ENCODE measurements at places on chromosomes 12 and 14. TPM values are rescaled to one million over a fixed set of nuclear protein-coding genes. Genes with fewer than 3 reads are reported as not detected.
A peak's percentile ranks its signal among the peaks of the same experiment; 100 is the strongest.

SMCO3 gene
- polyA plus RNA-seq: 10.9 TPM

CEP83 gene
- polyA plus RNA-seq: 3.2 TPM

DNA sequence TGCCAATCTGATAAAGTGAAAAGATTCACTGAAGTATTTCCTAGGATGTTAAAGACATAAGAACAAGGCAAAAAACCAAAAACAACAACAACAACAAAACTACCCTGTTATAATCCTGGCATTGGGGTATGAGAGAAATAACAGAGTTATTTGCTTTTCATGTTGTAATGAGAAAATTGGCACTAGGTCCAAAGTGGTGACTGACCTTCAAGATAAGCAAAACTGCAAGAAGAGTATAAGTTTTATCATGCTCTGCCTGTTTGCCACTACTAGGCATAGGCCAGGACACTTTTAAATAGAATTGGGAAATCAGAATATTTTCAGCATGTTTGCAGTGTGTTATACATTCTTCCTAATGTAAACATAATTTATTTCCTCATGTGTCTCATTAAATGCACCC is 140.1 kb upstream of the CPM start:
- peaks cover 2% of the 10 kb centered on the region for H3K4me1 ChIP-seq
- no peaks in the 10 kb centered on the region for H3K36me3 ChIP-seq
- no peaks in the 10 kb centered on the region for H3K27me3 ChIP-seq
- DNase-seq: no peak
- no peak overlapping the region for H3K27ac ChIP-seq
- no peak overlapping the region for H3K4me3 ChIP-seq

DNA sequence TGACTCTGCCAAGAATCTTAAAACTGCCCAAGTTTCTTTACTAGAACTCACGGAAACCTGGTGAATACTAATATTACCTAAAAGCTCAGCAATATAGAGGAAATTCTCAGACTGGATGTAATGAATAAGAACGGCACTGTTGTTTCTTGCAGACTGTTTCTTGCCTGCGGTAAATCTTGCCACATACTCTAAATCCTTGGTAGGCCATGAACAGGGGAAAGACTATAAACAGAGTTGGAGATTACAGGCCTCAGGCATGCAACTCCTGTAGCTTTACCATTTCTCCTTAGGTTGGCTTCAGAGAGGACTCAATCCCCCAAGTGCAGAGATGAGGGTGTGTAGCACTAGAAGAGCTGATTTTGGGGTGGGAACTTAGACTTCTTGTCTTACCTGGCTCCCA is 1.1 kb downstream of the ALDH6A1 start:
- H3K4me1 ChIP-seq: peaks cover 15% of the 10 kb centered on the region
- peak overlapping the region; percentile 98 for H3K4me3 ChIP-seq
- H3K27me3 ChIP-seq: no peaks in the 10 kb centered on the region
- H3K36me3 ChIP-seq: no peaks in the 10 kb centered on the region
- H3K27ac ChIP-seq: peak overlapping the region; percentile 91
- DNase-seq: no peak

DNA sequence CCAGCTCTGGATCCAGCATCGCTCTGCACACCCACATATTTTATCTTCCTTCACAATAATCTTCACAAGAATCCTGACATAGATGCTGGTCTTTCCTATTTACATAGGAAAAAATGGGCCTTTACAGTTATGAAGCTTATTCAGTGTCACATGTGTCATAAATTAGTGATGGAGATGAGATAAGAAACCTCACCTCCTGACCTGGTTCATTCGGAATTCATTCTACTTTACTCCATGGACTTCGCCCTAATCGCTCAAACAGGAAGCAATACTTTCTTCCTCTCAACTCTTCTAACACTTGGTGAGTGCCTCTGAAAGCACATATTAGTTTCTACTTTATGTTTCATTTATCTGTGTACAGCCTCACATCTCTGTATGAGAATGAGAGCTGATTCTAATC is 12.0 kb upstream of the SINHCAF start:
- no peak overlapping the region for H3K4me3 ChIP-seq
- no peaks in the 10 kb centered on the region for H3K36me3 ChIP-seq
- H3K27me3 ChIP-seq: no peaks in the 10 kb centered on the region
- no peak for DNase-seq
- H3K4me1 ChIP-seq: no peaks in the 10 kb centered on the region
- H3K27ac ChIP-seq: no peak overlapping the region

GRCh38 chr12:6539707-6540134 is 5.4 kb downstream of the GAPDH start:
- no peak overlapping the region for H3K4me3 ChIP-seq
- H3K27me3 ChIP-seq: no peaks in the 10 kb centered on the region
- DNase-seq: no peak
- H3K27ac ChIP-seq: no peak overlapping the region
- H3K4me1 ChIP-seq: peaks cover 14% of the 10 kb centered on the region
